ENCODE measurements at places on chromosomes 7 and 10. TPM values are rescaled to one million over a fixed set of nuclear protein-coding genes. Genes with fewer than 3 reads are reported as not detected.

- H3K4me1 ChIP-seq, result peaks cover 13% of the 10 kb centered on the region
- DNase-seq, result no peak
- no peak overlapping the region for H3K4me3 ChIP-seq
- H3K27ac ChIP-seq, result no peak overlapping the region
Observed at GRCh38 chr7:29970158-29970557, 19.4 kb downstream of the SCRN1 start.

DNA sequence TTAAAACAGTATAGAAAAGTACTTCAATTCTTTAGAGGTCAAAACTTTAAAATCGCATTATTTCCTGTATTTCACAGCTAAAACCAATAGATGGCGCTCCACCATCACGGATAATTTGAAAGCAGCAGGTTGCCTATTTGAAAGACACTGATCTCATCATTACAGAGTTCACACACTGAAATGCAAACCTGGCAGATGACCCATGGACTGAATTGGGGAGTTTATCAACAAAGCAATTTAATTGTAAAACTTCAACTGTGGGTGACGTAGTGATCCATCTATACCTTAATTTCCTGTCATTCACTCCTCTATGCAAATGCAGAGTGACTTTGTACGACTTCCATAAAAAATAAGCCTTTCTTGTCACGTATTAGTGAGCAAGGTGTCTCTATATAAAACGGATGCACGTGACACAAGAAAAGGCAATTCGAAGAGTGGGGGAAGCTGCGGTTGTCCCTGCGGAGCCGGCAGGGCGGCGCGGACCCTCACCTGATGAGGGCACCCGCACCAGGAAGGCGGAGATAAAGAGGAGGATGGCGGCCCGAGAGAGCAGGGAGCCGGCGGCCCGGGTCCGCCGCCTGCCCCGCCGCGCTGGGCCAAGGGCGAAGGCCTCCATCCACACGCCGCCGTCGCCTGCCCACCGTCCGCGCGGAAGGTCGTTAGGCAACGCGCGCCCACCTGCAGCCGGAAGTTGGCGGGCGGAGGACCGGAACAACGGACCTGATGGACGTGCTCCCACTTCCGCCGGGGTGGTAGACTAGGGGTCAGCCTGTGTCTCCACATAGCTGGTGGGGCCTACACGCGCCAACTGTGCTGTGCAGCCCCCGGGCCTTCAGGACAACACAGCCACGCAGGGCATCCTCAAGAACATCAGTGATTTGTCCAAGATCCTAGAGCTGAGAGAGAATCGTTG lies at the start of gene ZPBP:
ZPBP (minus strand) TSS at position 668 of the 913 bp plus-strand sequence; CDS start at position 616, 52 bp downstream.
- peak within 1 kb of the TSS; percentile 94 for H3K27ac ChIP-seq
- no peaks in the 10 kb centered on the region for H3K27me3 ChIP-seq
- H3K4me1 ChIP-seq, result peaks cover 11% of the 10 kb centered on the region

DNA sequence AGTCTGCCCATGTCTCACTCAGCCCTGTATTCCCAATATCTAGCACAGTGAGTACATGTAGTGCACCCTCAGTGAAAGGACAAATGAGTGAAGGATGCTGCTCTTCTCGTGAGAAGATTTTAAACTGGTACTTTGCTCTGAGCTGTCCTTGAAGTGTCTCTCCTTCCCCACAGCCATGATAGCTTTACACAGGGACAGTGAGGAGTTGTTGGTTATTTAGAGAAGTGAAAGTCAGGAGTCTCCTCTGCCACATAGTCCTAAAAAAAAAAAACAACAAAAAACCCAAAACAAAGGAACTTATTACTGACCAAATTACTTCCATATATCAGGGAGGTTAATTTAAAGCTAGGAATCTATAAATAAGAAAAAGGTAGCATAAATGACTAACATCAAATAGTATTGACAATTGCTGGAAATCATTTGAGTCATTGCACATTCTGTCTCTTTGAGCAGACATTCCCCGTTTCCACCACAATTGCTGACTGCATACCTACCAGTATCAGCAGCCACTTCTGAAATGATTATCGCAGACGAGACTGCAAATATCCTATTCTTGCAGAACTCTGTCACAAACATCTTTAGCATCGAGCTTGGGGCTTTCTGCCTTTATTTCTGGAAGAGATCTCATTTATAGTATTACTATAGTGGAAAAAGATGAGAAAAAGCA lies 202.1 kb downstream of the PTEN start:
- no peaks in the 10 kb centered on the region for H3K36me3 ChIP-seq
- H3K27me3 ChIP-seq, result peaks cover 23% of the 10 kb centered on the region
- peak; percentile 69 for DNase-seq

DNA sequence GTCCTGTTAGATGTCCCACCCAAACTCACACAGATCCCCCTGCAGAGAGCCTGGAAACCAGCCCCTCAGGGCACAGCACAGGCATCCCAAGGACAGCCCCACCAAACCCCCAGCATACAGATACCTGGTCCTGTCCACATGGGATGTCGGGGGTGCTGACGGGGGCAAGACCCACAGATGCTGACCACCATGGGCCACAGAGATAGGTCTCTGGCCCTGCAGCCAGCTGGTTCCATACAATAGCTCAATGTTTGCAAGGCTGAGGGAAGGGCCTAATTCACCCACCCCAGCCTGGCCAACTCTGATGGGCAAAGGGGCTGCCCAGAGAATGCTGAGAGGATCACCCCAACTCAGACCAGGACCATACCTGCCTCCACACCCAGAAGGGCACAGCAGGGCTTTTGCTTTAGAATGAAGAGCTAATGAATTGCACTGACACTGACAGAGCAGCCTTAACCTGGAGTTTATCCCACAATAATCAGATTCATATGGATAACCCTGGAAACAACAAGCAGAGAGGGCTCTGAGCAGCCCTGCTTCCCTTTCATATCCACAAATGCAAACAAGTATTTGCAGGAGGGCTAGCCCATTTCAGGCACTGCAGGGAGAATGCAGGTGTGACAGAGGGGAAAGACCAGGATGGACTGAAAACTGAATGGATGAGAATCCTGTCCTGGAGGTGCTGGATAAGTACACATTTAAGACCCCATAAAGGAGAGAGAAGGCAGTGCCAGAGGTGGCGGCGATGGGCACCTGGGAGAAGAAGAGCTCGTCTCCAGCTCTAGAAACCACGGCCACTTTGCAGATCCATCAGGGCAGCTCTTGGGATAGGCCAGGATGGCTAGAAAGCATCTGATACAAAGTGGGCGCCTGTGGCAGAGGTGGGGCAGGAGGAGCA lies 126.7 kb downstream of the TNS3 start:
- no peaks in the 10 kb centered on the region for H3K36me3 ChIP-seq
- no peak overlapping the region for H3K27ac ChIP-seq
- no peak for DNase-seq
- H3K4me3 ChIP-seq, result no peak overlapping the region

DNA sequence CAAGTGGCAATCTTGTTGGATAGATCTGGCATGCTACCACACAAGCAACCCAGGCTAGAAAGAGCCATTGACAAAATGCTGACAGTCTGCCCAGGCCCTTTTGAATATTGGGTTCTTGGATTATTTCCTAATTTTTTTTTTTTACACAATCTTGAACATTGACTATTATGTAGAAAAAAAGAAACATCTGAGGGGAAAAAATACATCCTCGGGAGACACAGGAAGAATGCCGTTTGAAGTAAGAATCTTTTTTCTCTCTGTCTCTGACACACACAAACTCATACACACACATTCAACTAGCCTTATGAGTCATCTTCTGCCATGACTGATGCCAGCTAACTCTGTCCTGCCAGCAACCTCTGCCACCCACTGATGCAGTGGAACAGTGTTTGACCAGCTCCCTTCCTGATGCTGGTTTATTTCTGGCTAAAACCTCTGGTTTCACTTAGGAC lies 47.2 kb downstream of the SORBS1 start:
- H3K4me1 ChIP-seq, result peaks cover 11% of the 10 kb centered on the region
- DNase-seq, result peak; percentile 54
- H3K27ac ChIP-seq, result no peak overlapping the region

GRCh38 chr7:15954671-15955354 lies 268.3 kb upstream of the MEOX2 start:
- no peaks in the 10 kb centered on the region for H3K4me1 ChIP-seq
- no peaks in the 10 kb centered on the region for H3K27me3 ChIP-seq
- no peak overlapping the region for H3K27ac ChIP-seq
- no peak overlapping the region for H3K4me3 ChIP-seq
- H3K36me3 ChIP-seq, result no peaks in the 10 kb centered on the region

- H3K4me3 ChIP-seq, result no peak overlapping the region
- DNase-seq, result no peak
- H3K4me1 ChIP-seq, result no peaks in the 10 kb centered on the region
- no peak overlapping the region for H3K27ac ChIP-seq
- H3K36me3 ChIP-seq, result peaks cover under 1% of the 10 kb centered on the region
Observed at GRCh38 chr7:36192053-36192824, 39.2 kb downstream of the EEPD1 start.

- H3K4me1 ChIP-seq, result peaks cover 3% of the 10 kb centered on the region
- no peak overlapping the region for H3K27ac ChIP-seq
- H3K36me3 ChIP-seq, result no peaks in the 10 kb centered on the region
- H3K27me3 ChIP-seq, result peaks cover 28% of the 10 kb centered on the region
- no peak for DNase-seq
- H3K4me3 ChIP-seq, result no peak overlapping the region
Observed at GRCh38 chr7:64951250-64951848, 39.5 kb downstream of the ZNF117 start.

GRCh38 chr10:73808021-73808815 lies 3.2 kb downstream of the NDST2 start:
- no peaks in the 10 kb centered on the region for H3K27me3 ChIP-seq
- H3K4me1 ChIP-seq, result peaks cover 58% of the 10 kb centered on the region
- H3K27ac ChIP-seq, result peak overlapping the region; percentile 91
- no peak for DNase-seq
- peaks cover 57% of the 10 kb centered on the region for H3K36me3 ChIP-seq

DNA sequence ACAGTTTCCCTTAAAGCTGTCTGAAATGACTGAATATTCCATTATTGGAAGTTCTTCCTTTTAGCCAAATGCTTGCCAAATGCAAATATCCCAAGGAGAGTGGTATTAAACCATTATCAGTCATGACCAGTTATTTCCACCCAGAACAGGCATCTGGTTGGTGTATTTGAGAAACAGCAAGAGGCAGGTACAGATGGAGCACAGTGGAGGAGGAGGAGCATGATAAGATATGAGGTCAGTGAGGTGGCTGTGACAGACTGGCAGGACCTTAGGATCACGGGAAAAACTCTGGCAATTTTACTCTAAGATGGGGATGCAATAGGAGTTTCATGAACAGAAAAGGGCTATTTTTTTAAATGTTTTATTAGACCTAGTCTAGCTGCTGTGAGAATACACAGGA lies 6.4 kb downstream of the HEPACAM2 start:
- no peak overlapping the region for H3K27ac ChIP-seq
- no peak for DNase-seq
- no peaks in the 10 kb centered on the region for H3K4me1 ChIP-seq
- no peak overlapping the region for H3K4me3 ChIP-seq

DNA sequence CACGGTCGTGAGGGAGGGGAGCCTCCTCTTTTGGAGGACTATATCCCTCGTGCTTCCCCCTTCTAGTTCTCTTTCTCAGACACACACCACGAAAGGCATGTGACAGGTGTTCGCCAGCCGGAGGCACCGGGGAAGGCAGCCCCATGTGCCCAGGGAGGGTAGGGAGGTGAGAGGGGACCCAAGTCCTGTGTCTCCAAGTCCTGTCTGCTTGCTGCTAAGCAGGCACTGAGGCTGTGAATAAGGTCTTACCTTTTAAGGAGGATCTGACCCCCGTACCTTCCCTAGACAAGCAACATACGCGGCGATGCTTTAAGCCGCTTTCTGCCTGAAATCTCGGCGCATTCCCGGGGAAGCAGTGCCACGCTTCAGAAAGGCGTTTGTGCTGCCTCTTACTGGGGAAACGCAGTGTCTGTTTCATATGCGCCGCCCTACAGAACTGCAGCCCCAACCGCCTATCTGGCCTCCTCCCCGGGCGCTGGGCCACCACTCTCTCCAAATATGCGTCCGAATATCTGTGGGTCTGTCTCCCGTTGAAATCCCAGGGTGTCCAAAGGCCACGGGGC lies 770 bp downstream of the PLXNA4 start:
- H3K4me1 ChIP-seq, result peaks cover 13% of the 10 kb centered on the region
- no peak overlapping the region for H3K27ac ChIP-seq
- DNase-seq, result peak; percentile 40
- no peak overlapping the region for H3K4me3 ChIP-seq
- peaks cover 66% of the 10 kb centered on the region for H3K27me3 ChIP-seq
- H3K36me3 ChIP-seq, result no peaks in the 10 kb centered on the region

GRCh38 chr7:27165089-27165995 lies at the start of gene HOXA9:
TSS of gene HOXA9 (minus strand) at chr7:27165537. CDS start at chr7:27165457, 80 bp downstream.
- H3K27me3 ChIP-seq, result peaks cover 70% of the 10 kb centered on the region
- no peak within 1 kb of the TSS for H3K27ac ChIP-seq
- peak; percentile 38 for DNase-seq
- H3K36me3 ChIP-seq, result no peaks in the 10 kb centered on the region

DNA sequence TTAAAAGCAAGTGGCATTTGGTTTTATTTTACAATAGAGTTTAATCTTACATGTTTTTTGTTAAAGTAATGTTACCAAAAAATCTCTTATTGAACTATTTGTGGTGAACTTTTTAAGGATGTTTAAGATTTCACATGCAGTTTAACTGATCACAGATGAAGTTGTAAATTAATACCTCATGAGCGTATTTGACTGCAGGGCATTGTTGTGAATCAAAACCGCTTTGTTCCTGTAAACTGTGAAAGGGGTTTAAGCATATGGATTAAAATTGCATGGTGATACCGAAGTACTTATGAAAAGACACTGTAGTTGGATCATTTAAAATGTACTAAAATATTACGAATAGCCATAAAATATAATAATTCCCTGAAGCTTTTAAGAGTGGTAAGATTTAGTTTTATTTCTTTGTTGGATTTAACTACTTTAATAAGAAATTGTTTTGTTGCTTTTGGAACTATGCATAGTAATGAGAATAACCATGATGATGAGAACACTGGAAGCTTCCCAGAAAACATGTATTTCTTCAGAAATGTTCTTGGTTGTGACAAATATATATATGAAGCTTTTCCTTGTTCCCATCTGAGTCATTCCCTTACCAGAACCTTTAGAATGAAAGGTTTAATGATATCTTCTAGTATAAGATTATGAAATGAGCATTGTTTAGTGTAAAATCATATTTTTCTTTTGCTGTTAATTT lies 131.3 kb downstream of the ADK start:
- peaks cover 23% of the 10 kb centered on the region for H3K36me3 ChIP-seq
- H3K27ac ChIP-seq, result no peak overlapping the region
- no peaks in the 10 kb centered on the region for H3K27me3 ChIP-seq
- DNase-seq, result no peak

GRCh38 chr10:47278152-47278473 lies 21.9 kb upstream of the GDF10 start:
- no peak overlapping the region for H3K27ac ChIP-seq
- H3K36me3 ChIP-seq, result no peaks in the 10 kb centered on the region

DNA sequence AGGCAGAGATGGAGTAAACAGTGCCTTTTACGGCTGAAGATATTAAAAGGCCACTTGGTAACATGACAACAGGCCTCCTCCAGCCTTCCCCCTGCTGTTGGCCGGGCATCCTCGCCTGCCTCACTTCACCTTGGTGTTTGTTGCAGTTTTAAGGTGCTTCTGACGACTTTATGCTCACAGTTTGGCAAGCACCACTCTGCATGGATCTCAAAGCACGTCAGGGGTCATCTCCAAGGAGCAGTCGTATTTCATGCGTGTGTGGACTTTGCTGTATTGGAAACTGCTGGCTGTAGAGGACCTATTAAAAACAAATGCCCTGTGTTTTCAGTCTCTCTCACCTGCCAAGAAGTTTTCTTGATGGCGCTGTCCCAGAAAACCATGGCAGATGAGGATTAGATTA lies 483.1 kb downstream of the RPS24 start:
- no peaks in the 10 kb centered on the region for H3K27me3 ChIP-seq
- H3K4me1 ChIP-seq, result peaks cover 5% of the 10 kb centered on the region
- H3K36me3 ChIP-seq, result no peaks in the 10 kb centered on the region
- no peak overlapping the region for H3K4me3 ChIP-seq
- no peak overlapping the region for H3K27ac ChIP-seq

Gene SPOCK2
- total RNA-seq, result 165 TPM

Gene DPP6
- total RNA-seq, result not detected

Gene SPDYE8
- not detected for total RNA-seq

Gene TLL2
- 0.02 TPM for total RNA-seq

Gene STEAP1B
- total RNA-seq, result 0.23 TPM

Gene CELF2
- 102 TPM for total RNA-seq

Gene FBXL15
- 11.9 TPM for total RNA-seq
